ENCODE measurements at places on chromosomes 12 and 14.

GRCh38 chr12:65293735-65294134, 15.3 kb downstream of the MSRB3 start:
- no peak for DNase-seq

DNA sequence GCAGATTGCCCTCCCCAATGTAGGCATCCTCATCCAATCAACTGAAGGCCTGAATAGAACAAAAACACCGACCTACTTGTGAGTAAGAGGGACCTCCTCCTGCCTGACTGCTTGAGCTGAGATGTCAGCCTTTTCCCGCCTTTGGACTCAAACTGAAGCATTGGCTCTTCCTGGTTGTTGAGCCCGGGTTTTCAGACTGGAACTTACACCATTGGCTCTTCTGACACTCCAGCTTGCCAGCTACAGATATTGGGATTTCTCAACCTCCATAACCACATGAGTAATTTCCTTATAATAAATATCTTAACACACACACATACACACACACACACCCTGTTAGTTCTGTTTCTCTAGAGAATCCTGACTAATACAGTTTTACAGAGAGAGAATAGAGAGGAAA, 173.4 kb upstream of the NTF3 start:
- DNase-seq: no peak

DNA sequence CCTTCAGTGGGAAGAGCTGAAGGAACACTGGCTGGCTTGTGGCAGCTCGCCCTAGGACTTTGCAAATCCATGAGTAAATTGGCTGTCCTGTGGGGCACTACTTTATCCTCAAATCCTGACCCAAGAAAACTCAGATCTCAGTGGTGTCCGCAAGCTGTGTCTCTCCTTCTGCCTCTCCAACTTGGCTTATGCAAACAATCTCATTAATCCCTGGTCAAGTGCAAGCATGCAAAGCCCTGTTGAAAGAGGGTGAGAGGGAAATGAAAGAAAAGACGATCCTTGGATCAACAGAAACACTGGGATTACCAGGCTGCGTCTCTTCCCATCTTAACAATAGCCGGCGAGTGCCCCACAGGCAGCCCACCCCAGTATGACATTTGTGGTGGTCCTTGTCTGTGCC, 901.6 kb downstream of the BCL11B start:
- no peak for DNase-seq

- DNase-seq: no peak
Observed at GRCh38 chr12:58007875-58008274, 66.5 kb downstream of the ATP23 start.

GRCh38 chr14:68811171-68811570, 18.3 kb upstream of the ZFP36L1 start:
- no peak for DNase-seq

DNA sequence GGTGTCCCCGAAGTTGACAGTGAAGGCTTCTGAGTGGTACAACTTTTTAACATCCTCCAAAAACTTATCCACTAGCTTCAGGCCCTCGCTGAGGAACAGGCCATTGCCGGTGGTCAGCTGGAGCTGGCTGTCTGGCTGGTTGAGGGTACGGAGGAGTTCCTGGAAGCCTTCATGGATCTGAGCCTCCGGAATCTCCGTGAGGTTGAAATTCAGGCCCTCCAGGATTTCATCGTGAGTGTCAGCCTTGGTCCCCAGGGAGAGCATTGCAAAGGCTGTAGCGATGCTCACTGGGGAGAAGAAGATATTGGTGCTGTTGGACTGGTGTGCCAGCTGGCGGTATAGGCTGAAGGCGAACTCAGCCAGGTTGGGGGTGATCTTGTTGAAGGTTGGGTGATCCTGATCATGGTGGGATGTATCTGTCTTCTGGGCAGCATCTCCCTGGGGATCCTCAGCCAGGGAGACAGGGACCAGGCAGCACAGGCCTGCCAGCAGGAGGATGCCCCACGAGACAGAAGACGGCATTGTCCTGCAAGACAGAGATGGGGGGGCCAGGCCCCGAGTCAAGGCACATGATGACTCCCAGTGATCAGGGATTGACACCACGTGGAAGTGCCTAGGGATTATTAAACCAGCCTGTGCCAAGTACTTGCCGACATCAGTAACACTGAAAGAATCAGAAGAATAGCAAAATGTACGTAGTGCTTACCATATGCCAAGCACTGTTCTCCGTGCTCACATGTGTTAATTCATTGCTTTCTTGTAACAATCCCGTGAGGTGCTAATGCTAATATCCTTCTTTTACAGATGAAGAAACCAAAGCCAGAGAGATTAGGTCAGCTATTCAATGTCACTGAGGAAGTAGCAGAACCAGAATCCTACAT, 5.4 kb downstream of the SERPINA1 start:
- DNase-seq: no peak
